ENCODE measurements at places on chromosomes 5 and 9.

- DNase-seq, result no peak
These were observed 101.3 kb downstream of the FBXL7 start for GRCh38 chr5:15601274-15601673.

DNA sequence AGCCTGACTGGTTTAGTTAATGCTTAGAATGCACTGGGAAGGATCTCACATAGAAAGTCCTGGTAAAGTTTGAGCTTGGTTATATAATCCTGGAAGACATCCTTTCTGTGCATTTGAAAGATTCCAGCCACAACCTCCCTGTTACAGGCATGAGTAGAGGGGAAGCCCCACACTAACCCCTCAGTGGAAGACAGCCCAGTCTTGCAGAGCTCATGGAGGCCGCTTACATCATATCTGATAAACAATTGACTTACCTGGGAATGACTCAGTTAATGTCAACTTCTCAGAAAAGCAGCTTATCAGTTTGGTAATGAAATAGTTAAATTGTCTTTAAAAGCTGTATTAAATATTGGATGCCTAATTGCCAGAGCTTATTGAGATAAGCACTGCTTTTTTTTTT is 28.1 kb upstream of the PDE8B start:
- no peak for DNase-seq

DNA sequence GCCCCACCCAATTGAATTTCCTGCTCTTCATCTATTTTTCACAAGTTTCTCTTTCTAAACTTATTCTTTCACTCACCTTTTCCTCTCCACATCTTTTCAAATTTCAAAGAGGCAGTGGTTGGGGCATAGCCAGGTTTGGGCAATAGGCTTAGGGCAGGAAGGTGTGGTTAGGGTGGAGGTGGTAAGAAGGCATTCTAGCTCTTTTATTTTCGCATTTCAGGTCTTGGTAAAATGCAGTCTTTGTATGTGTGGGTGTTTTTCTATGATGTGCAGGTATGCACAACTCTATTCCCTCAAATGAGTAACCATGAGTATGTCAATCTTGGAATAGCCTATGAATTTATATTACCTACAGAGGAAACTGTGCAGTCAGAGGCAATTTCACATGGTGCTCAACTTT is 129.8 kb upstream of the IFNE start:
- DNase-seq, result no peak

DNA sequence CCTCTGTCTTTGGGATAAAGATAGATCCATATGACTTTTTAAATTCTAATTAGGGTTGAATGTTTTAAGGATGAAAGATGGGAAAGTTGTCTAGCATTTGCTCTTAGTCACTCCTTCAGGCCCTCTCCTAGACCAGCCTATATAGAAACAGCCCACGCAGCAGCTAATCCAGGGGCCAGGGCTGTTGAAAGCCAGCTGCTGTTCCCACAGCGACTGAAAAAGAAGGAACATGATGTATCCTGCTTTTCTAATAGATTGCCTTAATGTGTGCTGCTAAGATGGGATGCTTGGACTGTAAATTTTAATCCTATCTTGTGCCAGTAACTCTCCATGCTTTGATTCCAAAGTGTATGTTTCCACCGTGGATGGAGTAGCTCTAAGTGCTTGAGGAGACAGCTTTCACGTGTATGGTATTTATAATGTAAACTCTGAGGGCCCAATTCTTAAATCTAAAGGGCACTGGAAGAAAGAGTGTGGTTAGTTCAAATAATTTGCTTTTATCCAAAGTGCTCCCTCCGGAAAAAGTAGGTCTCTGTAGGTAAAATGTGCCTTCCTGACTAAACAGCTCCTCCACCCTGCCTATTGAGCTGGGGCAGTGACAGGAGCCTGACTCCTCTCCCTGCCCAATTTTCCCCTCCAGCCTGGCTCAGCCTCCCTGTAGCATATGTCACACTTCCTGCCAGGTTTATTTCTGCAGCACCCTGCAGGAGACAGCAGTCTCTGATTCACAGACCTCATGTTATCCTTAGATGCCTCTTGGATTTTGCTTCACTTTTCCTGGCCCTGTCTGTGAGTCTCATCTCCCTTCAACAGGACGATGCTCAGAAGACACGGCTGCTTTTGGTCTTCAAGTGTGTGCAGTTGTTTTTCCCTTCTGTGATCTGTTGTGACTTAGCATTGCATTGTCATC is 33.2 kb downstream of the SLC36A1 start:
- no peak for DNase-seq

DNA sequence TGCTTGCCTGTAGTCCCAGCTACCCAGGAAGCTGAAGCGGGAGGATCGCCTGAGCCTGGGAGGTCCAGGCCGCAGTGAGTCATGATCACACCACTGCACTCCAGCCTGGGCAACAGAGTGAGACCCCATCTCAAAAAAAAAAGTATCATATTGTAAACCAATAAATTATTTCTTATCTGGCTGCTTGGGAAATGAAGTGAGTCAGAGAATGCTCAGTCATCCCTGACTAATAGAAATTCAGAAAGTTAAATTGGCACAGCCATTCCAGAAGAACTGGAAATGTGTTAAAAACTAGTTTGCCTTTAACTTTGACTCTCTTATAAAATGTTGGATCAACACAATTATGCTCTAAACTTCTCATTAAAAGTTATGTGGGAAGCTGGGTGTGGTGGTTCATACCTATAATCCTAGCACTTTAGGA is 9.8 kb upstream of the GNE start:
- no peak for DNase-seq

- DNase-seq, result no peak
These were observed 32.6 kb upstream of the TMOD1 start for GRCh38 chr9:97468658-97469448.

GRCh38 chr5:123085638-123086286 is 3.3 kb upstream of the PRDM6 start:
- DNase-seq, result no peak

- DNase-seq, result no peak
These were observed 159.5 kb upstream of the ERCC6L2 start for GRCh38 chr9:95715868-95716435.

GRCh38 chr5:53151713-53152458 is 42.3 kb upstream of the MOCS2 start:
- no peak for DNase-seq

- no peak for DNase-seq
These were observed 181.4 kb downstream of the LURAP1L start for GRCh38 chr9:12956261-12956660.

- no peak for DNase-seq
These were observed 13.4 kb downstream of the COL23A1 start for GRCh38 chr5:178576591-178577351.

- no peak for DNase-seq
These were observed 608 bp downstream of the ELOVL7 start for GRCh38 chr5:60843386-60843935.

GRCh38 chr5:172344855-172345409 is 61.4 kb upstream of the UBTD2 start:
- no peak for DNase-seq

DNA sequence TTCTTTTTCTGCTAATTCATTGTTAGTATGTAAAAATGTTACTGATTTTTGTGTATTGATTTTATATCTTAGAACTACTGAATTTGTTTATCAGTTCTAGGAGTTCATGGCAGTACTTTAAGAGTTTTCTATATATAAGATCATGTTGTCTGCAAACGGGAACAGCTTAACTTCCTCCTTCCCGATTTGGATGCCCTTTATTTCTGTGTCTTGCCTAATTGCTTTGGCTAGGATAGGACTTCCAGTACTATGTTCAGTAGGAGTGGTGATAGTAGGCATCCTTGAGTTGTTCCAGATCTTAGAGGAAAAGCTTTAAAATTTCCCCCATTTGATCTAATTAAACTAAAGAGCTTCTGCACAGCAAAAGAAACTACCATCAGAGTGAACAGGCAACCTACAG is 20.1 kb downstream of the RCL1 start:
- no peak for DNase-seq

DNA sequence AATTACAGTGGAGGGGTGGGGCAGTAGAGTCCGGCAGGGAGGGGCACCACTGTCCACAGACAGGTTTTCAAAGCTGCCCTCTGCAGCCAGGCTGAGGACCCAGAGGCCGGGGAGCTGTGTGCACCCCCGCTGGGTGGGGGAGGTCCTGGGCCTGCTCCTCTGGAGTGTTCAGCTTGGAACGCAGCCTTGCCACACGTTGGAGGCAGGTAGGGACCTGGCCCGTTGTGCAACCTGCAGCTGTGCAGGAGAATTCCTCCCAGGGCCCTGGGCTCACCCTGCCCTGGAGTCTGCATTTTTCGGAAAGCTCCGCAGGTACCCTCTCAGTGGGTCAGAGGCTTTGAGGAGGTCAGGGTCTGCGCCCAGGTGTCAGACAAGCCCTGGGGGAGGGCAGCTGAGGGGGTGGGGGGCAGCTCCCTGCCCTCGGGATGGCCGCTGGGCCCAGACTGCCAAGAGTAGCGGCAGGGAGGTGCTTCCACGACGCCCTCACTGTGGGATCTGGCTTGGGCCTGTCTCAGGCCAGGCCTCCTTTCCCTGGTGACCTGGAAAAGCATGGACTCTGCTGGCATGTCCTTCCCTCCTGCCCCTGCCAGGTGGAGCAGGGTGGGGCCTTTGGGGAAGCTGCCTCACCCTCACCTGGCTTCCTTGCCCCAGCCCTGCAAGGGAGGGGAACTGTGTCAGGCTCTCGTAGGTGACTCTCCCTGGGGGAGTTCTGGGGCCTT is 29.5 kb downstream of the RXRA start:
- no peak for DNase-seq

- no peak for DNase-seq
These were observed 163.7 kb upstream of the TRPC7 start for GRCh38 chr5:136529081-136529480.

- DNase-seq, result no peak
These were observed 3.0 kb downstream of the NUDT2 start for GRCh38 chr9:34332076-34332964.

DNA sequence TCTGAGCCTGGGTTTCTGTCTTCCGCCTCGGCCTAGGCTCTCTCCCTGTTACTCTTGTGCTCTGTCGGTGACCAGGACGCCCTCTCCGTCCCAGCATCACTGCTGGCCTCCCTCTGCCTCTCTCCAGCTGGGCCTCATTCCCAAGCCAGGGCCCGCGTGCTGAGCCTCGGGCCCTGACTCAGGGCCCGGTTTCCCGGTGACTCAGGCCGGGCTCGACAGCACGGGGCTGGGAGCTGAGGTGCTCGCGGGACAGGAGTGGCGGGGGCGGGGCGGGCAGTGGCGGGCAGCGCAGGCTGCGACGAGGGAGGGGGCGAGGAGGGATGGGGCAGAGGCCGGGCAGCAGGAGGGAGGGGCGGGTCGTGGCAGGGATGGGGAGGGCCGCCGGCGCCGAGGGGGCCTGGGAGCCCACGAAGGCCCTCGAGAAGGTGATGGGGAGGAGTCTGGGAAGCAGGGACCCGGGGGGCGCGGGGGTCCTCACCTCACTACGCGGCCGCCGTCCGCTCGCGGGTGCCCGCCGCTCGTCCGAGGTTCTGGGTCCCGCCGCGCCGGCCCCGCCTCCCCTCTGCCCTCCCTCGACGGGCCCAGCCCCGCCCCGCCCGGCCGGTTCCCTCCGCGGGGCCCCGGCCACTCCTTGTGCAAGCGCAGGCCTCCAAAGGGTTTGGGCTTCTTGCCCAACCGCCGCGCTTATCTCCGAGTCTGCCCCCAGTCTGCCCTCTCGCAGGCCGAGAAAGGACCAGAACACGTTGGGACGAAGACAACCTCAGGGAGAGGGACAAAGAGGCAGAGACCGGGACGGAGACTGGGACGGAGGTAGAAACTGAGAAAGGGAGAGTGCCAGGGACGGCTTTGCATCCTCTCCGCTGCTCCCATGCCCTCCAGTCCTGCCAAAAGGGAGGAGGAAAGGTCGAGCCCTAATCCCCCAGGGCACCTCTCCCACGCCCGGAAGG is at the start of gene ARAP3:
Gene ARAP3 (minus strand): TSS at position 536 of the 947 bp plus-strand sequence. CDS start 1,744 bp downstream, outside the sequence.
- DNase-seq, result no peak

GRCh38 chr5:94749042-94749441 is 130.6 kb downstream of the SLF1 start:
- DNase-seq, result no peak

DNA sequence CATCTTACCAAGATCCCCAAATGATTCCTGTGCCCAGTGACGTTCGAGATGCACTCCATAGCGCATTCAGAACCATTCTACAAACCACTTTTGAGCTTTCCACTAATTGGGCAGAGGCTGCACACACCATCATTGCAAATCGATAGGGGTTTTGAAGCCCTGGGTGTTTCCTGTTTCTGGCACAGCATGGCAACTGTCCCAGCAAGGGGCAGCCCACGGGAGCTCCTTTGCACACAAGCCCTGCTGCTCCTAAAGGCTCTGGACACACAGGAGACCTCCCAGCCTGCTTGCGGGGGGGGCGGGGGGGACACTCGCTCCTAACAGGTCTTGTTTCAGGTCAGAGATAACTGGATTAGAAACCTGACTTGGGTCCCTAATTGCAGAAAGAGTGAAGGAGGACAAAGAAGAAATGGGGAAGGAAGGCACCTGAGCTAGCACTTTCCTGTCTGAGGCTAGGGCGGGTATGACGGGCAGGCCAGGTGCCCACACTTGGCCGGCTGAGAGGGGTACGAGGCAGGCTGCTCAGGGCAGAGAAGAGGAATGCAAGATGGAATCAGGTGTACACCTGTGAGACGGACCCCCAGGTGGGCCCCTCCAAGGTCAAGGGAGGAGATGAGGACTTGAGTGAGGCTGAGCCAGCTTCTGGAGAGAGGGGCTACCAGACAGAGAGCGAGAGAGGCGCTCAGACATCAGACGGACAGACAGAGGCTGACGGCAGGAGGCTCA is 820 bp downstream of the FBP1 start:
- no peak for DNase-seq

- no peak for DNase-seq
These were observed 15.9 kb downstream of the TLR4 start for GRCh38 chr9:117720066-117720465.

DNA sequence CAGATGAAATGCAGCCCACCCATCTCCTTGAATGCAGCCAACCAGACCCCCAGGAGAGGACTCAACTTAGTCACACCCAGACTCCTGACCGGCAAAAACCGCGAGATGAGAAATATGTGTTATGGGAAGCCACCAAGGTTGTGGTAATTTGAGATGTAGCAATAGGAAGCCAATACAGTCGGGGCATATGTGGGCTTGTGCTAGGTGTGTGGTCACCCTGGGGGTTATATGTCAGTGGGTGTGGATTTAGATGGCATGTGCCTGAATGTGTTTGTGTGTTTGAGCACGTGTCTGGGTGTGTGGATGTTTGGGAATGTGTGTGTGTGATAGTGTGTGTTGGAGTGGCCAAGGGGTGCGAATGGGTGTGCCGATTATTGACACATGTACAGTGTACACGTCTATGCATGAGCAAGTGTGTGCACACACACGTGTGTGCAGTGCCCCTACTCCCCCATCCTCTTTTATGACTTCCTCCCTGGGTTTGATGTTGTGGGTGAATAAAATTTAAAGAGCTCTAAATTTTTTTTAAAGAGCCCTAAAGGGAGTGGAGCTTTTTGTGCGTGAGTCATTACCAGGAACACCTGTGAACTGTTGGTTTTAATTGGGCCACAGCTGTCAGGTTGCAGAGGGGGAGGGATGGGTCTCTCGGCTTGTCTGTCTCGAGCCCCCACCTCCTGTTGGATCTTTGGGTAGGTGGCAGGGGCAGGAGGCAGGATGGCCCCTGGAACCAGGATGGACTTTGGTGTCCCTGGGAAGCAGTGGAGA is 86.8 kb downstream of the LHX2 start:
- DNase-seq, result no peak

DNA sequence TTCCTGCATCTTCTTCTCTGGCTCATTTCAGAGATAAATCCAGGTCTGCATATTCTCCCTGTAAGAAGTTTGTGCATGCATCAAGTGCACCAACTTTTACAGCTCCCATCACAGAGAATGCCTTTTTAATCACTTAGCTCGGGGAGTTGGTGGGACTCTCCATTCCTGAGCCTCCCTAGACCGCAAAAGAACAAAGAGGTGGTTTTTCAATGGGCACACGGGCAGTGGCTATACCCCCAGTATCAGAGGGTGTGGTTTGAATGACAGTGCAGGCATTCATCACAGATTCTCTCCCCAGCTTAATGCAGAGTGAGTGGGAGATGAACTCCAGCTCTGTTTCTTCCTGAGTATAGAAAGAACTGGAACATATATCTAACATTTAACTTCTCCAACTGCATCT is 264.7 kb upstream of the NR4A3 start:
- DNase-seq, result no peak
